ENCODE measurements at places on chromosomes 7 and 10. TPM values are rescaled to one million over a fixed set of nuclear protein-coding genes. Genes with fewer than 3 reads are reported as not detected.

- DNase-seq = peak; percentile 65
- no peaks in the 10 kb centered on the region for H3K36me3 ChIP-seq
Measured at GRCh38 chr10:12042409-12042796, 206 bp downstream of the UPF2 start.

DNA sequence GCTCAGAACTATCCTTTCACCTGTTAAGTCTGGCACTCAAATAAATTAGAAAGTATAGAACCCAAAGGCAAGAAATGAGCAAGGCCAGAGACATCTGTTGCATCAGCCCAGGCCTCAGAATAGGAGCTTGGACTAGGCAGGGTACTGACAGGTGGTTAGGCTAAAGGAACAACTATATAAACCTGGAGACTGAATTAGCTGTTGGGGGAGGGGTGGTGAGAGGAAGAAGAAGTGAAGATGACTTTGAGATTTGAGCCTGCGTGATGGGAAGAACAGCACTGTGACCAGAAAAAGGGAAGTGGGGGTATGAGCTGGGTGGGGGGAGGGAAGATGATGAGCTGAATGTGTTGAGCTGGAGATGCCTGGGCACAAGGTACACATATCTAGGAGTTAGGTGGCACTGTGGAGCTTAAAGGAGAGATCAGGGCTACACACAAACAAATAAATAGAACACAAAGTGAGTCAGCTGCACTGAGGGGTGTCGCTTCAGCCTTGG lies 244.7 kb downstream of the PTEN start:
- no peak overlapping the region for H3K27ac ChIP-seq
- H3K4me1 ChIP-seq = peaks cover 14% of the 10 kb centered on the region
- H3K4me3 ChIP-seq = no peak overlapping the region
- H3K27me3 ChIP-seq = no peaks in the 10 kb centered on the region

Gene MYH16
- not detected for polyA plus RNA-seq

- no peak for DNase-seq
- H3K27ac ChIP-seq = no peak overlapping the region
- H3K4me3 ChIP-seq = no peak overlapping the region
- no peaks in the 10 kb centered on the region for H3K27me3 ChIP-seq
- no peaks in the 10 kb centered on the region for H3K4me1 ChIP-seq
Measured at GRCh38 chr10:13036841-13037240, 35.3 kb upstream of the CCDC3 start.

Gene ZNF804B
- not detected for polyA plus RNA-seq

Gene ZNF853
- polyA plus RNA-seq = not detected

Measured in GM23248 (cell line).